ENCODE measurements at places on chromosomes 6 and 20.

DNA sequence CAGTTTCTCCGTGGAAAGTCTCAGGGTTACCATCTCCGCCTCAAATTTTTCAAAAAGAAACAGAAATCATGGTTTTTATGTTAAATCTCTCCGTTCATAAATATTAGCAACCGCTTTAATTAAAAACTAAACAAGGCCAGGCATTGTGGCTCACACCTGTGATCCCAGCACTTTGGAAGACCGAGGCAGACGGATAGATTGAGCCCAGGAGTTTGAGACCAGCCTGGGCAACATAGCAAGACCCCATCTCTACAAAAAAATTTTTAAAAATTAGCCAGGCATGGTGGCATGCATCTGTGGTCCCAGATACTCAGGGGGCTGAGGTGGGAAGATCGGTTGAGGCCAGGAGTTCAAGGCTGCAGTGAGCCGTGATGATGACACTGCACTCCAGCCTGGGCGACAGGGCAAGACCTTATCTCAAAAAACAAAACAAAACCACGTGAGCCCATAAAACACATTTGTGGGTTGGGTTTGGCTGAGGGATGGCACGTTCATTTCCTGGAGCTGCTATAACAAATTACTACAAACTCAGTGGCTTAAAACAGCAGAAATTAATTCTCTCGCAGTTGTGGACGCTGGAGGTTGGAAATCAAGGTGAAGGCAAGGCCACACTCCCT is 223.2 kb downstream of the ZNF217 start:
- no peak for DNase-seq

DNA sequence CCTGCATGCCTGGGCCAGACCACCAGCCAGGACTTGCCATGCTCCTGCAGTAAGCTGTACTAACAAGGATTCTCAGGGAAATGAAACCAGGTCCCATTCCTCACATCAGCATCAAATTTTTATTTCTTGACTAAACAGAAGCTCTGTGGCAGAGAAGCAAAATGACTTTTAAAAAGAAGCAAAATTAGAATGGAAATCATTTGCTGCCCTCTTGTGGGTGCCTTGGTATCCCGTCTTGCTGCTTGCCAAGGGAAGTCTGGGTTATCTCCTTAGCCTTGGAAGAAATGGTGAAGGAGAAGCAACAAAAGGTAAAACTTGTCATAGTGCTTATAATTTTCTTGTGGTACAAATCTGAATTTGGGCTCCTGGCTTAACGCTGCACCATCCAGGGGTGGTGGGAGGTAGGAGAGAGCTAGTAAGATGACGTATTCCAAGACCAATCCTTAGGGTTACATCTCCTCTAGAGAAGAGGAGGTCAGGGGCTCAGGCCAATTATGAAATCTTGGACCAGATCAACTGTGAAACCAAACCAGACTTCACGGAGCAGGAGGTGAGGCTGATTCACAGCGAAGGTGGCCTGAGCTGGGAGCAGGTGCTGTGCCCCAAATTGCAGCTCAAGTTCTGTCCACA is 107.5 kb downstream of the FAXC start:
- peak; percentile 5 for DNase-seq

DNA sequence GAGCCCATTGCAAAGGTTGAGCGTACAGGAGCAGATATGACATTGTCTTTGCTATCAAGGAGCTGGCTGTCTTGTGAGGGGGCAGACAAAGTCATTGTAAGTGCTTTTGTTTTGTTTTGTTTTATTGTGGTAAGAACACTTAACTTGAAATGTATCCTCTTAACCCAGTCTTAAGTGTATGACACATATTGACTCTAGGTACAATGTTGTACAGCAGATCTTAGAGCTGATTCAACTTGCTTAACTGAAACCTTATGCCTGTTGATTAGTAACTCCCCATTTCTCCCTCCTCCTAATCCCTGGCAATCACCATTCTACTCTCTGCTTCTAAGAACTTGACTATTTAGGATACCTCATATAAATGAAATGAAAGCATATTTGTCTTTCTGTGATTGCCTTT is 429.0 kb downstream of the BMP2 start:
- DNase-seq: no peak

DNA sequence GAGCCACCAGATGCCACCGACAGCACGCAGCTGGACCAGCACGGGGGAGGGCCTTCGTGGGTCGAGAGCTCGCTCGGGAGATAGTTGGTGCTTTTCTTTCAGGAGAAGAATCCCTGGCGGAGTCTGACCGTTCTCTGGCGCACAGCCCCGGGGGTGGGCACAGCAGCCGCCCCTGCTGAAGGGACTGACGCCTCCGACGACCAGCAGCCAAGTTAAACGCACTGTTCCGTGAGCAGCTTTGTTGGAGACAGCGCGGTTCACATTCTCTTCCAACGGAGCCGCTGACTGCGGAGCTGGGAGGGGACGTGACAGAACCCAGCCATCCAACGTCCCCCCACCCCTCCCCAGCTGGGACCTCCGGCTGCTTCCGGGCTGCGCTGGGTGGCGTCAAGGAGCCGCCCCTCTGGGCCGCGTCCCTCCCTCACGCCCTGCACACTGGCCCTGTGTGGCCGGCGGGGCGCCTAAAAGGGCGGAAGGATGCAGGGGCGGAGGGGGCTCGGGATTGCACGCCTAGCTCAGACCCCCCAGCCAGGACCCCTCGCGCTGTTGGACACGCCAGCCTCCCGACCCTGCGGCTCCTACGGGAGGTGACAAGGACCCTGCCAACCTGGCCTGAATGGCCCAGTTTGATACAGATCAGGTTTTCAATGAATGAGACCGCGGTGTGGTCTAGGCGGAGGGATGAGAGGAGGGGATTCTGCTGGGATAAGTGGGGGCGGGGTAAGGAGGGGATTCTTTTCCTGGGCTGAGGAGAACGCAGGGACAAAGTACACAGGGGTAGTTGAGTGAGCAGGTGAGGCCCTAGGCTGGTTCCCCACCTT is 36.4 kb upstream of the KHDC1 start:
- no peak for DNase-seq

DNA sequence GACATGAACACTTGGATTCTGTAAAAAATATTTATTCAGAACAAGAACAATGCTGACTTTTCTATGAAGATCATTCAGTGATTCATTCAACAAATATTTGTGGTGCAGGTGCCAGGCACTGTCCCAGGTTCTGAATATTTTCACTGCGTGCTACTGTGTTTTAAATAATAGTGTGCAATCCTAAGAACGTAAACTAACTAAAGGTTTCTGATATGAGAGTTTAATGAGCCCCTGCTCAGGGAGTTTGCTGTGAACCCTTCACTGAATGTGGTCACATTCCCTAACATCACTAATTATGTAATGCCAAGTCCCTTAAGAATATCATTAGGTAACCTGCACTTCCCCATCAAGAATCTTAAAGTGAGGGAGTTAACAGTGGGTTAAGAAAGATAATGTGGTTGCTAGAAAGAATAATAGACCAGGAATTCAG is 1.7 kb upstream of the TMEM170B start:
- DNase-seq: peak; percentile 23

- peak; percentile 34 for DNase-seq
Observed at GRCh38 chr6:93105017-93105416, 314.3 kb downstream of the EPHA7 start.

DNA sequence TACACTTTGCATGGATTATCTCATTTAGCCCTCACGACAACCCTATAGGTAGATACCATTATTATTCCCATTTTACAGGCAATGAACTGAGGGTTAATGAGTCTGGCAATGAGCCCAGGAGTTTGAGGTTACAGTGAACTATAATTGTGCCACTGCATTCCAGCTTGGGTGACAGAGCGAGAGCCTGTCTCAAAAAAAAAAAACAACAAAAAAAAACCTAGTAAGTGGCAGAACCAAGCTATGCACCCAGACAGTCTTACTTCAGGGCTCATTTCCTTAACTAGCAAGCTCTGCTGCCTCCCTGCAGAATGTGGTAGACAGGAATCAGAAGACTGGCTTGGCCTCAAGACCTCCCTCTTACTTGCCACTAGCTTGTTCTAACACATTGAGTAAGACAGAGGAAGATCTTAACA is 71.9 kb upstream of the RREB1 start:
- no peak for DNase-seq

- DNase-seq: peak; percentile 35
Observed at GRCh38 chr6:101396548-101397173, 3.2 kb downstream of the GRIK2 start.

DNA sequence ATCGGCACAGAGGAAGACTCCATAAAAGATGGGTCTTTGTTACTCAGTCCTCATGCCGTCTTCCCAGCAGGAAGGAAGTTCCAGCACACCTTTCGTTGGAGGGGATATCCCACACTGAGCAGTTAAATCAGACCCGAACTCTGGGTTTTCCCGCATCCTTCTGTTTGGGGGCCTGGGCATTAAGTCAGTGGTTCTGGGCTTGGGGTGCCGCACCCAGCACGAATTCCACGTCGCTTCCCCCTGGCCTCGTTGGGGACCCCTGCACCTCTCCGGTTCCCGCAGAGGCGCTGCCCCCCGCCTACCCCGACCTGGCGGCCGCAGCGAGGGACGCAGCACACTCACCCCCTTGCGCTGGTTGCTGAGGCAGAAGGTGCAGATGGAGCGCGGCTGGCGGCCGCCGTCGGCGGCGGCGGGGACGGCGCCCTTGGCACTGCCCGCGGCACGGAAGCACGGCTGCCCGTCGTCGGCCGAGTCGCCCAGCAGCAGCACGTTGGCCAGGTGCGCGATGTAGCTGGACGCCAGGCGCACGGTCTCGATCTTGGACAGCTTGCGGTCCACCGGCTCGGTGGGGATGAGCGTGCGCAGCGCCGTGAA is 641 bp downstream of the TCF15 start:
- no peak for DNase-seq

- no peak for DNase-seq
Observed at GRCh38 chr6:165049362-165049761, 260.0 kb downstream of the C6orf118 start.

DNA sequence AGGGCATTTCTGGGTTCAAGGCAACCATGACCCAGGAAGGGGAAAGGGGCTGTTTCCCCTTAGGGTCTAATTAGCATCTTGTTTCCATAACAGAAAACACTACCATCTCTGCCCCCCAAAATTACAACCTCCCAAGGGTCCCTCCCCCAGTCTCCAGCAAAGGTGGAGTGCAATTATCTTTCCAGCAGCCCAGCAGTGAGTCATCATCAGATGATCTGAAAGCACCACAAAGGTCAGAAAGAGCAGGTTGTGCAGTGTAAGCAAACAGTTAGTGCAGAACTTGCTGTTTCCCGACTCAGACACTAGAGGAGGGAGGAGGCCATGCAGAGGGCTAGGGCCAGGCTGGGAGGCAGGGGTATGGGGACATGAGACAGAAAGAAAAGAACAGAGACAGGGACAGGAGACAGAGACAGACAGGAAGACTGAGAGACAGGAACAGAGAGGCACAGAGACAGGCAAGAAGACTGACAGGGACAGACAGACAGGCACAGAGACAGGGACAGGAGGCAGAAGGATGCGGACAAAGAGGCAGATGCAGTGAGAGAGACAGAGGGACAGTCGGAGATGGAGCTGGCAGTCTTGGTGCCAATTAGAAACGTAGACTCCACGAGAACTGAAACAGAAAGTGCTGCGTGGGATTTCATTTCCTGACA is 62.5 kb downstream of the PYGB start:
- DNase-seq: peak; percentile 96

DNA sequence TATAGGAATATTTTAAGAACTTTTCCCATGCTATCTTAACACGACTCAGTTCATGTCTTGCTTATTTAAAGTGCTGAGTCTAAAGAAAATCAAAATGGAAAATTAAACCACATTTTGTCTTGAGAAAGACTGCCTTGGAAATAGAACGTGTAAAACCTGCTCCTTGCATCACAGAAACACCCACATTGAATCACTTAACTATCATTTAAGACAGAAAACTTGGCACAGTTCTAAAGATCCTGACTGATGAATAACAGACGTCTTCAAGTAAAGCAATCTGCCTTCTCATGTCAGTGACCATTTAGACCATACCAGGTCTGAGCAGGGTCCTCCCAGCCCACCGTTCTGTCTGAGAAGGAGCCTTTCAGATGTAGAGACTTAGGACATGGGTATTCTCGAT is 7.4 kb downstream of the PERP start:
- peak; percentile 54 for DNase-seq

DNA sequence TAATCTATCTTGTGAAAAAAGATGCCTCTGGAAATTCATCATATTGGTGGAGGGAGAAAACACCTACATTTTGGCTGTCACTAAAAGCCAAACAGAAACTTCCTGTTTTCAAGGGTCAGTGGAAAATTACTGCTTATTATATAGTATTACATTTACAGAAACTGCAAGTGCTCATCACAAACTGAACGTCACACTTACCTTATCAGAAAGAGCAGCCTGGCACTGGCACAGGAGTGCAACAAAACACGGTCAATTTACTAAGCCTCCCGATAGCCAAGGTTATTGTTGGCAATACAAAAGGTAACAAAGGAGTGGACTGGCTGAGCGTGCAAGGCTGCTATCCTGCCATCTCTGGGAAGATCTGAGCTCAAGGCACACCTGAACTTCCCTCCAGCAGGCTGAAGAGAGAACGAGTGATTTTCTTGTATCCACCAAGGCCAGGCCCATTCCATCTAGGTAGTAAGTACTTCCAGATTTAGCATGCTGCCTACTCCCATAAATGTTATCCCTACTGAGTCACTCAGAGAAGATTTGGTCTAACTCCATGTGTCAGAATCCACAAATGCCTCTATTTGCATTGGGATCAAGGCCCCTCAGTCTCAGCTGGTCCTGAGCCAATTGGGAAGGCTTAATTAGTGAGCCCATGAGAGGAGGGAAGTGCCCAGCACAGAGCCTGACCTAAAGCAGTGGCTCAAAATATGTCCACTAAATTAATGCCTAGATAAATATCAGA is 399.8 kb downstream of the BTBD9 start:
- peak; percentile 78 for DNase-seq

DNA sequence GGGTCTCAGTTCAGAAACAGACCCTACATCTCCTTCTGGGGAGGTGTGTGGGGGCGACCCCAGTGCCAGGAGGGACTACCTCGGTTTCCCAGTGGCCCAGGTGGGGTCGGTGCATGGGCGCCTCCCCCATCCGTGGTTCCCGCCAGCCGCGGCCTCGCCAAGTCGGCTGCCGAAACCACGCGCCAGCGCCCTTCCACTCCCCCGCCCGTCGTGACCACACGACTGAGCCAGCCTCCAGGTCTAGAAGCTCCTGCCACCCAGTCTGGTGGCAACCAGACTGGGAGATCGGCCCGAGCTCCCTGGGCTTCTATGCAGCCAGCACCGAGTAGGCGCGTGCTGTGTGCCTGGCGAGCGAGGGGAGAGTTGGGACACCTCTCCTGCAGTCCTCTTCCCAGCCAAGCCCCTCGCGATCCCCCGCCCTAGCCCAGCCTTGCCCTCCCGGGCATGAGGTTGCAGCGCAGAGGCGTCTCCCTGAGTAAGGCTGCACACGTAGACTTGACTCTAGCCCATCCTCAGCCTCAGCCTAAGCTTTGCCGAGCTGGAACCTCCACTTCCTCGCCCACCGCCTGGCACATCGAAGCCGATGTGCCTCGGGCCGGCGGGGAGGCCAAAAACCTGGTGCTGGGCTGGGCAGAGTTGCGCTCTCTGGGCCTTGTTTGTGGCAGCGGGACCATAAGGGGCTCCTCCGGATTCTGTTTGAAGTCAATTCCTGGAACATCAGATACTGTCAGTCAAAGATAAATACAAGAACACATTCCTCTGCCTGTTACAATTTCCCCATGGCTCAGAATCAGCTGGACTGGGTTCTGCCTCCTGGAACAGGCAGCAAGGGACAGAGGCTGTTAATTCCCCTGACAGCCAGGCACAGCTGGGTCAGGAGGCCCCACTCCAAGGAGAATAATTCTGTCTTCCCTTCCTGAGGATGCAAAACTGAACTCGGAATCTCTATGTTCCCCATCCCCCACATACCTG is 1.5 kb upstream of the CPNE5 start:
- DNase-seq: no peak
